ENCODE measurements at places on chromosomes 1 and 21.

DNA sequence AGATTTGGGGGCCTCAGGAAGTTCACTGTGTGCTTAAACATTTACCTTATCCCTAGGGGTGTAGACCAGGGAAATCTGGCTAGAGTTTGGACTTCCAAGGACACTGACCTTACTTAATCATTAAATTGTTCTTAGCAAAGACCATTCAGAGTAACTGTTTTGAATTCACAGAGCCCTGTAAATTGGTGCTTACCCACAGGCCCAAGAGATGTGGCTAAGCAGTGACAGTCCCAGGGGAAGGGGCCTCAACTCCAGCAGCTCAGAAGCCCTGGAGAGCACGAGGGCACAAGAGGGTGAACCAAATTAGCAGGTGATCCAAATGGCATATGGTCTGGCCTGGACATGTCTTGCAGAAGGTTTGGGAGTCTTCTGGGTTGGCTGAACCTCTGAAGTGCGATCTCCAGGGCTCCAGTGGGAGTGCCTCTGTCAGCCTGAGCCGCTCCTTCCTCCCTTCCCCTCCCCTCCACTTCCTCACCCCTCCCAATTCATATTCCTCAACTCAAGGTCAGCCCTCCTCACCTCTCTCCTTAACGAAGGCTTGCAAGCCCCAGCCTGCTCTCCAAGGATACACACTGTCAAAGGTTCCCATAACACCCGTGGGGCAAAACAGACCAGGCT lies 4.3 kb downstream of the PAQR7 start:
- DNase-seq = no peak

DNA sequence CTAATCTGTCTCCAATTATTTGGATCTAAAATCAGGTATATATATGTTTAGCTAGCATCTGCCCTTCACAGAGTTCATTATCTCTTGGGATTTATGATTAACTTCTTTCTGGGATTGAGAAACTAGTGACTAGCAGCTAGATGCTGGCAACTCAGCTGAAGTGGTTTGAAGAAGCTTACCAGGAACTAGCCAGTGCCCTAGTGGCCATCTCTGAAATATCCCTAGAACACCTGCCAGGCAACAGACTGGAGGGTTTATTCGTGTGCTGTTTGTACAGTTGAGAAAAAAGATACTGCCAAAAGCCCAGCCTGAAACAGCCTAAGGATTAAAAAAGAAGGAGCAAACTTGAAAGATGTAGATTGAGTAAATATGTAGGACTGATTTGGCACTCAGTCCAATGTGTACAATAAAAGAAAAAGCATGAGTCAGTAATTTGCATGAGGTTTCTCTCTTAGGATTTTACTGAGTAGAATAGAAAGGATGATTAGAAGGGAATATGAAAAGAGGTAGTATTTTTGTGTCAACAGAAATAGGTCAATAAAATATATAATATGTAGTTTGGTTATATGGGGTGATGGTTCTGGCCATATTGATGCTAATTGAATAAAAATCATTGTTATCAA lies 1144.6 kb upstream of the ADGRL2 start:
- no peak for DNase-seq

DNA sequence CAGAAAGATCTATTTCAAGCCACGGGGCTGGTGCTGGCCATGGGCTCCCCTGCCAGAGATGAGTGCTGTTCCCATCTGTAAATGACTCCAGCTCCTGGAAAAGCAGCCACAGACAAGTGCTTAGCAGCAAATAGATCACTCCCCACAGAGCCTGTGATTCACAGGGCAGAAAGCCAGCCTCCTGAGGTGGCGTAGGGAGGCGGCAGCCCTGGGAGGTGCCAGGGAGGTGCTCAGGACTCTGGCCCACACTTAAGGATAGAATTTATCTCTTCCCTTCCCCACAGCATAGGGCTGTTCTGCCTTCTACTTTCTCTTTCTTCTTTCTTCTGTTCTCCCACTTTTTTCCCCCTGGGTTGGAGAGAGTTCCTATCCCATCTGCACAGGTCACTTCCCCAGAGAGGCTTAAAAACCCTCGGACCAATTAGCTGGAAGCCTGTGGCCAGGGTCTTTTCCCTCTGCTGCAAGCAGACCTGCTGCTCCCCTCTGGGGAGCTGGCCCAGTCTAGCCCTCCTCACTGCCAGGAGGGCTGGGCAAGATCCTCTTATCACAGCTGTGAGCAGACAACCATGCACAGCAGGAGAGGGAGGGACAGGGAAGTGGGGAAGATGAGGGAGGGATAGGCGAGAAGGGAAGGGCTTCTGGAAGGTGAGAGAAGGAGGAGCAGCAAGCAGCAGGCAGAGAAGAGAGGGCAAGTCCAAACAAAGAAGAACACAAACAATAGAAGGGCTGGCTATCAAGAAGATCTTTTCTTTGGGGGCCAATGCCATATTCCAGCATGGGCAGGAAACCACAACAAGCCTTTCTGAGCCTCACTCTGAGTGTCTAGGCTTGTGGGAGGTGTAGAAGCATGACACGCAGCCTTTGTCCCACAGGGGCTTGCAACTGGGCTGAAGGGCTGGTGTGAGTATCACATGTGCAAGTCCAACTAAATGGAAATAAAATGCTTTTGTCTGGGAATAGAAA lies 41.0 kb downstream of the KCND3 start:
- DNase-seq = peak; percentile 20

DNA sequence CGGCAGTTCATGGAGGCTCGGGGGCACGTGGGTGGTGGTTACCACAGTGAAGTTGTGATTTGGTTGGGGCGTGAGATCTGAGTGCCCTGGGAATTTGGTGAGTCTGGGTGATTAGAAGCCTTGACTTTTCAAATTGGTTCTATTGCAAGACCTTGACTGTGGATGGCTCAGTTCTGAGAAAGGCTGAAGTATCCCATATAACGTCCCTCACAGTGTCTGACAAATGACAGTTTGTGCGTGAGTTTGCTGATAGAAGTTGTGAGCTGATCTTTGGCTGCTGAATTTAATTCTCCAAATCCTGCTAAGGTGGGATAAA lies 549 bp downstream of the MSH4 start:
- no peak for DNase-seq

DNA sequence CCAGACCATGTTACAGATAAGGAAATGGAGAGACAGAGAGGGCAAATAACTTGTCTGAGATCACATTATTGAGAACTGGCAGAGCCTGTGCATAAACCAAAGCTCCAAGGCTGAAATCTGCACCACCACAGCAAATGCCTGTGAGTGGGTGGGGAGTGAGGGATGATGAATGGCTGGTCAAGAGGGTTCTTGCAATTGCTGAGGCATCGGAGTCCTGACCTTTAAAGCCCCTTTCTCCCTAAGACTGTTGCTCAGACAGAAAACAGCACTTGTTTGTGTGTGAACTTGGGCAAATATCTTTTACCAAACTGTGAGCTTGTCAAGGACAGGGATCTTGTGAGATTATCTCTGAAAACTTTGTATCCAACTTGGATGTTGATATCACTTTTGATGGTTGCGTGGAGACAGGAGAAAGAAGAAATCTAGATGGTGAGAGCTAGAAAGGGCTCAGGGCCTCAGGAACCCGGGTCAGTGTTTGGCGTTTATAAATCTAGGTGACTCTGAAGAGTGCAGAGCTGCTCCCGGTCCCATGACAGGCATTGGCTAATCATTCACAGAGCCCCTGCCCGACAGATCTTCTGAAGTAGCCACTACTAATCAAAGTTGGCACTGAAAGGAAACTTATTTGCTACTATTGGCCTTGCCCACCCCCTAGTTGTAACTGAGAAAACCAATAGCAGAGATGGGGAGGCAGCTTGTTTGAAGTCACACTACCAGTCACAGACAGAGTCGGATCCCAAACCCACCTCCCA lies 122.3 kb downstream of the FOXD2 start:
- peak; percentile 50 for DNase-seq

- no peak for DNase-seq
Measured at GRCh38 chr1:243550276-243550675, 294.4 kb downstream of the SDCCAG8 start.

GRCh38 chr1:1111516-1112236 lies 4.2 kb downstream of the C1orf159 start:
- no peak for DNase-seq

DNA sequence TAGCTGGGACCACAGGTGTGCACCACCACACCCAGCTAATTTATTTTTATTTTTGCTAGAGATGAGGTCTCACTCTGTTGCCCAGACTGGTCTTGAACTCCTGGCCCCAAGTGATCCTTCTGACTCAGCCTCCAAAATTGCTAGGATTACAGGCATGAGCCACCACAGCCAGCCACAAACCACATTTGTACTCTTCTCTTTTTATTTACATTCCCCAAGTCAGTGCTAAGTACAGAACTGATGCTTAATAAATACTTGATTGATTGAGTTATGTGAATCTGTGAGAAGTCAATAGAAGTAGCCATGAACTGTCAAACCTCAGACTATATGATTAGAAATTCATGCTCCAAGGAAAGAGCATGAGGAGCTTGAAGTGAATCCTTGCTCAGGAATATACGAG lies 48.5 kb upstream of the S1PR1 start:
- DNase-seq = no peak

DNA sequence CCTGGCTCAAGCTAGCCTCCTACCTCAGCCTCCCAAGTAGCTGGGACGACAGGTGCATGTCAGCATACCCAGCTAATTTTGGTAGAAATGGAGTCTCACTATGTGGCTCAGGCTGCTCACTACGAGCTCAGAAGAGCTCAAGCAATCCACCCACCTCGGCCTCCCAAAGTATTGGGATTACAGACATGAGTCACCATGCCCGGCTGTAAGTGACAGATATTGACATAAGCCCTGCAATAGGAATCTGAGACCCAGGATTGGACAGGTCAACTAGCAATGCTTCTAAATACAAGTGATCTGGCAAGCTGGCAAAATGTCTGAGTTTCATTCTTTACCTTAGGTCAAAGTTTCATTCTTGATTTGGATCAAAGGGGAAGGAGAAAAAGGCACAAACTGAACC lies 40.5 kb upstream of the H6PD start:
- DNase-seq = no peak

GRCh38 chr1:17102232-17102631 lies 17.0 kb downstream of the PADI2 start:
- DNase-seq = no peak

GRCh38 chr1:185661971-185662370 lies 72.2 kb upstream of the HMCN1 start:
- no peak for DNase-seq

- DNase-seq = no peak
Measured at GRCh38 chr21:45800339-45801080, 157.0 kb downstream of the PCBP3 start.

DNA sequence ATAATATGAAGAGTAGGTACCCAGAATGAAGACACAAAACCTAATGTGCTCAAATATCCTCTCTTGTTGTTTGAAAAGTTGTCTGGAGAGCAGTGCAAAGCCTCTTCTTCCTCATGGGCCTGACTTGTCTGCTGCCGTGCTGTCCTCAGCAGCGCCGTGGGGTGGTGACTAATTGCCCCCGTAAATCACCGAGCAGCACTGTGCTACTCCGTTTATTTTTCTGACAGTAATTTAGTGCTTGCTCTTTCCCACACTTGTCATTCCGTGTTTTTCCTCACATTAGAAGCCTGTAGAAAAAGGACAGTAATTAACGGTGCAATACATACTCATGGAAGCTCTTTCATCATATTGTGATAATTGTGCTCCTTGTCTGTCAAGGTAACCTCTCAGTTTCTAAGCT lies 114.8 kb upstream of the BARHL2 start:
- DNase-seq = no peak

- peak; percentile 57 for DNase-seq
Measured at GRCh38 chr1:23394684-23395083, 25.0 kb upstream of the ZNF436 start.

- DNase-seq = no peak
Measured at GRCh38 chr1:116325922-116326321, 47.1 kb upstream of the ATP1A1 start.

- DNase-seq = no peak
Measured at GRCh38 chr1:36606641-36607262, 124.0 kb upstream of the CSF3R start.

DNA sequence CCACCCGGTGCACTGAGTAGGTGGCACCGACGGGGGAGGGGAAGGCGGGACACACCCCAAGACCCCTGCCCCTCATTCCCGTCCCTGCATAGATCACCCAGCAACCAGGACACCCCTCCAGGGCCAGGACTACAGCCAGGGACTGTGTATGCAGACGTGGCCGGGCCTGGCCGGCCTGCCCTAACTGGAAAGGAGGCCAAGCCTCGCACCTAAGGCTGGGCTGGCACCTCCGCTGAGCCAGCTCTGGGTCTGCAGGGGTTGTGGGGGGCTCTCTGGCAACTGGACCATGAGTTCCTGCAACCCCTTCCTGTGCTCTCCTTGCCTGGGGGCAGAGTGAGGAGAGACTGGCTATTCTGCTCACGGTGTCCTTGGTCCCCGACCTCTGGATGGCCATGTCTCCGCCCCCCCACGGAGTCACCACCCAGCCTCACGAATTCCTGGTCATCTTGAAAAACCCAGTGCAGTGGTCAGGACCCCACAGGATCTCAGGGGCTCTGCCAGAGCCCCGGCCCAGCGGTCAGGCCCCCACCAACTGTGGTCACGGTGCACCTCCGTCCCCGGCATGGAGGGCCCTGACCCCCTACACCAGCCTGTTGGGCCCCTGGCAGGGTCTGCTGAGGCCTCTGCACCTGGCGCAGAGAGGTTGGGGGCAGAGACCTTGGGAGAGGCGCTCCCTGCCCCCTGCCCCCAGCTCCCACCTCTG lies 1.1 kb upstream of the FNDC10 start:
- no peak for DNase-seq

DNA sequence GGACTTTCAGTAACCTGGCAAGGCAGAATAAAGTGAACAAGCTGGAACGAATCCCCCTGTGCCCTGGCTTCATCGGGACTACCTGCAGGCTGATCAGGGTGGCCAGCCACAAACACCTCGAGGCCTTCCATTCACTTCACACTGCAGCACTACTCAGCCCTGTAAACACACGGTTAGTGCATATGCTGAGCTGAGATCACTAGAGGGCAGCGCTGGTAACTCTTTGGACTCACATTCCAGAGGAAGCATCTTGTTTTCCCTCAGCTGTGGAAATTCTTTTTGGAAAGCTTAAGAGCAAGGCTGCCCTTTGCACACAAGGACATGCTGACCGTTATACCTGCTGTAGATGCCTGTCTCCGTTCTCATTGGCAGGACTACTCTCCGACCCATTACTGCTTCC lies 32.1 kb downstream of the PCSK9 start:
- no peak for DNase-seq

GRCh38 chr1:75785320-75785982 lies 605 bp upstream of the RABGGTB start:
- DNase-seq = no peak

DNA sequence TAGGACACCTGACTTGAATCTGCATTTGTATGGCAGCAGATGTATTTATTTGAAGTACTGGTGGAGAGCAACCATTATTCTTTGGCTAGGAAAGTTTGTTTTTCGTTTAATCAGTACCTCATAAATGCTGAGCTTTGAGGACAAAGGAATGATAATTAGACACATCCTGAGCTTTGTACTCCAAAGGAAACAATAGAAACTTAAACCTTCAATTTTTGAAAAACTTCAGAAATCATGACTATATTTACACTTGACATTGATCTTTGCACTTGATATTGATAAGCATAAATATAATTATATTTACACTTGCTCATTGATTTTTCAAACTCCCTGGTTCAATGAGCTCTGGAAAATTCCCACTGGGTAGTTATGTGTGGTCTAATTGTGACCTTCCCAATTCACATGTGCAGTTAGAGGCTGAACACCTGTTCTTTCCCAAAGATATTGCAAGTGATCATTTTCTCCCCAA lies 10.7 kb downstream of the PATJ start:
- DNase-seq = no peak
